ENCODE measurements at places on chromosomes 11 and 22.
A peak's percentile ranks its signal among the peaks of the same experiment; 100 is the strongest.

GRCh38 chr22:24059121-24059520 is 48.0 kb downstream of the CABIN1 start:
- peak; percentile 95 for DNase-seq

GRCh38 chr11:118139578-118139977 is 13.0 kb downstream of the SCN4B start:
- no peak for DNase-seq

- peak; percentile 68 for DNase-seq
Measured at GRCh38 chr11:12724301-12725054, 50.3 kb downstream of the TEAD1 start.

GRCh38 chr22:44143105-44143474 is 37.6 kb upstream of the PARVG start:
- no peak for DNase-seq

GRCh38 chr22:26239581-26239980 is 70.3 kb downstream of the SEZ6L start:
- DNase-seq = no peak

- DNase-seq = no peak
Measured at GRCh38 chr22:38704654-38705234, 1.0 kb upstream of the GTPBP1 start.

- no peak for DNase-seq
Measured at GRCh38 chr22:40053460-40053859, 58.7 kb downstream of the FAM83F start.

GRCh38 chr22:30887453-30887852 is 81.1 kb downstream of the MORC2 start:
- no peak for DNase-seq

- no peak for DNase-seq
Measured at GRCh38 chr11:75105462-75105925, 8.8 kb upstream of the OR2AT4 start.

DNA sequence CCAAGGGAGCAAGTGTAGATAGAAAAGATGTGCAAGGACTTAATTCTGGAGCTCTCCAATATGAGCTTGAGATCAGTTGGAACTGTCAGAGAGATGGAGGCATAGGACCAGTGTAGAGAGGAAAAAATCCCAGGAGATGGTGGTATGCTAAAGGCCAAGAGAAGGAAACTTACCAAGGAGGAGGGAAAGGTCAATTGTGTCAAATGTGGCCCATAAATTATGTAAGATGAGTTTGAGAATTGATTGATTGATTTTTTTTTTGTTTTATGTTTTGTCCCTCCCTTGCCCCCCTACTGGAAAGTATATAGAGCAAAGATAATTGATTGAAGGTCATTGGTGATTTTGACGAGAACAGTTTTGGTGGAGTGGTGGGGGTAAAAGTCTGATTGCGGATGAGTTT is 2.8 kb upstream of the USP2 start:
- no peak for DNase-seq

GRCh38 chr11:115078461-115079438 is 400.4 kb downstream of the NXPE2 start:
- DNase-seq = no peak

- DNase-seq = no peak
Measured at GRCh38 chr11:67179892-67180490, 60.9 kb downstream of the KDM2A start.

DNA sequence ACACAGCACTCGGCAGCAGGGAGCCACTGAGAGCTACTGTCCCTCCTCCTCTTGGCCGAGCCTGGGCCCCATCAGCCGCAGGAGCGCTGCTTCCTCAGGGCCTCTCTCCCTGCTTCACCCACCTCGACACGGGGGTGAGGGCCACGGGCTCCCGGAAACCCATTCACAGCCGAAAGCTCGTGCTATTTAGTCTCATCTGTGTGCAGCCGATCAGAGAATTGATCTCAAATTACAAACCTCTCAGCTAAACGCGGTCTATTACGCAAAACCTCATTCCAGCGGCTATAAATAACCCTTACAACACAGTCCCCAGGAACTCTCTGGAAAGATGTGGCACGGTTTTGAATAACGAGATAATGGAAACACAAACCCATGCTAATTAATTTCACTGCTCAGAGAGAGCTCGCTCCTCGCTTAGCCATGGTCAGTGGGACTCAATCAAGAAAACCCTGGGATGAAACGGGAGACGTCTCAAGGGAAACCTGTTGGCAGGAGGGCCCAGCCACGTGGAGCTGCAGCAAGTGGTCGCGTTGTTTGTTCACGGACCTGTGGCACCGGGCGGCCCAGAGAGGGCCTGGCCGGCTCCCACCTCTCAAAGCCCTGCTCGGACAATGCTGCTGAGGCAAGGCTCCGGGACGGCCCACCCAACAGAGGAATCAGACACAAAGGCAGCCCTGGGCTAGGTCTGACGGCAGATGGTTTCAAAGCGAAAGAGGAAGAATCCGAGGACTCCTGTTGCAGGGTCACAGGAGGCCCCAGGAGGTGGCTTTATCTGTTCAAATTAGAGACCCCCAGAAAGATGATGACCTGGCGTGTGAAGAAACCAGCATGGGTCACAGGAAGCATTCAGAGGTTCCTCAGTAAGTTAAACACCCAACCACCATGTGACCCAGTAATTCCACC is 210.5 kb downstream of the CTTN start:
- no peak for DNase-seq

GRCh38 chr22:19597399-19597735 is 73.2 kb upstream of the CLDN5 start:
- DNase-seq = no peak

DNA sequence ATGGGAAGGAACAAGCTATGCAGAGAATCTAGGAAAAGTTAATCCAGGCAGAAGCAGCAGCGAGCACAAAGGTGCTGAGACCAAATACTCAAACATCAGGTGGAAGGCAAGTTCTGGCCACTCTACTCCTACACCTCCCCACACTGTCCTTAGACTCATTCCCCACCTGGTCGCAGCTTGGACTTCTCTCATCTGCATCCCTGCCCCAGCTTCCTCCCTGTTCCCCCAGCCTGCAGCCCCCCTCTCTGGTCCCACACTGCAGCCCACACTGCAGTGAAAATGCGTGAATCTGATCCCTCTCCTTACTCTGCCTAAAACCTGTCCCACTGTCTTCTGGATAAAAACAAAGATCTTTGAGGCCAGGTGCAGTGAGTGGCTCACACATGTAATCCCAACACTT is 9.1 kb downstream of the TPBGL start:
- DNase-seq = no peak

GRCh38 chr11:13169709-13170108 is 107.9 kb upstream of the BMAL1 start:
- peak; percentile 71 for DNase-seq

DNA sequence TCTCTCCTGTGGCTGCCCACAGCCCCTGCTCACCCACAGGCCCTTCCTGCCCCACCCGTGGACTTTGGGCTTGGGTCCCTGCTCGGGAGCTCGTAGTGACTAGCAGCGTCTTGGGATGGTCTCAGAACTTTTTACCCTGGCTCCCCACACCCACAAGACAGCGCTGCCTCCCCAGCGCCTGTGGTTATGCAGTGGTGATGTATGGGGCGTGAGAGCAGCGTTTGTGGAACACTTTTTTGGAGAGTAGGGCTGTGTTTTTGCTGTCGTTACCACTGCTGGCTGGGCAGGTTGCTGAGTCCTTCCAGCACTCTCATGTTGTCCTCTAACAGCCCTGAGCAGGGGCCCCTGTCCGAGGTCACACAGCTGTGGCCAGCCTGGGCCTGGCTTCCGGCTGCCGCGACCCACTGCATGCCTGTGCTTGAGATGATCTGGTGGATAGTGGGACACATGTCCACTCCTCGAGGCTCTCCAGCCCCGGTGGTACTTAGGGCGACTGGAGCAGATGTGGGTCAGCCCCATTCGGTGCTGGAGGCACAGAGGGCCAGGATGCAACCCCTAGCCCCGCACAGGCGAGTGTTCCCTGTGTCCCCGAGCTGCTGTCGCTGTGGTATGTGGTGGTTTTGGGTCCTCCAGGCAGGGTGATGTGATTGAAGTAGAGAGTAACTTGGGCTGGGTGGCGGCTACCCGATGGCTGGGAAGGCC is 7.1 kb upstream of the GRAMD4 start:
- no peak for DNase-seq

- DNase-seq = peak; percentile 87
Measured at GRCh38 chr22:24289114-24289513, 18.5 kb downstream of the SPECC1L start.

- DNase-seq = no peak
Measured at GRCh38 chr11:20310596-20311394, 52.7 kb upstream of the HTATIP2 start.

DNA sequence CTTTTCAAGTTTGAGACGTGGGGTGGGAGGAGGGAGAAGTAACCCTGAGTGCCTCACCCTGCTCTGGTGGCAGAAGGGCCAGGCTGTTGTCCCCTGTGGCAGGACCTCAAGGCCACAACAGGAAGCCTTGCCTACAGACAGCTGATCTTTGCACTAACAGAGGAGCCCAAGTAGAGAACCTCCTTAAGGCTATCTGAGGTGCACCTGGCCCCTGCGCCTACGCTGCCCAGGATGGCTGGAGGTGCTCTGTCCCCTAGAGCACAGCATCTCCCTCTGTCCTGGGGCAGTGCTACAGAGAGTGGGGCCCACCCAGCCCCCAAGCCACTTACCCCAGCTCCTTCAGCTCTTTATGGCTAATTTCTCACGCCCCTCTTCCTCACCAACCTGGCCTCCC is 27.0 kb downstream of the MYO7A start:
- DNase-seq = no peak

GRCh38 chr11:815675-816432 is 2.9 kb upstream of the PNPLA2 start:
- DNase-seq = no peak

- DNase-seq = no peak
Measured at GRCh38 chr11:10327254-10327653, 22.4 kb downstream of the ADM start.

DNA sequence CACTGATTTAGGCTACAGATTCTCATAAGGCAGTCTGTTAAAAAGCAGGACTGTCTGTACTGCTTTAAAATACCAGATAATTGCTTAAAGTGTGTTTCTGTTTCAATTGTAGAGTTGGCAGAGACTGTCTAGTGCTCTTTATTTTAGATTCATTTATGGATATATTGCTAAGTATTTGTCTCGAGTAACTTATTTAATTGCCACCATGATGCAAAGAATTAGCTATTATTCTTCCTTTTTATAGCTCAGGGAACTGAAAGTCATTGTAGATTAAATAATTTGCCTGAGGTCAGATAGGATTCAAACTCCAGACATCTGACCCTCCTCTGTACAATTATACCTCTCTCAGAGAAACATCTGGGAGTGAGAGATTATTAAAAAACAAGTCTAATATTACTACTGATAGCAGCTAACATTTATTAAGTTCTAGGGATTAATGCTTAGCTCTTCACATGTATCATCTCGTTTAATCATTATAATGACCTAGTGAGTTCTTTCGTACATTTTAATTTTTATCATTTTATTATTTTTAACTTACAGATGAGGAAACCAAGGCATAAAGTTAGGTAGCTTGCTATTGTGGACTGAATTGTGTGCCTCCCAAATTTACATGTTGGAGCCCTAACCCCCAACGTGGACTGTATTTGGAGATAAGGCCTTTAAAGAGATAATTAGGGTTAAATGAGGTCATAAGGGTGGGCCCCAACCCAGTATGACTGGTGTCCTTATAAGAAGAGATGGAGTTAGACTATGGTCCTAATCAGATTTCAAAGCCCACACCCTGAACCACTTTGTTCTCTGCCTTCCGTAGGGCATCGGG is 19.7 kb upstream of the RAG2 start:
- DNase-seq = no peak

- DNase-seq = no peak
Measured at GRCh38 chr11:99822846-99823565, 802.3 kb downstream of the CNTN5 start.

DNA sequence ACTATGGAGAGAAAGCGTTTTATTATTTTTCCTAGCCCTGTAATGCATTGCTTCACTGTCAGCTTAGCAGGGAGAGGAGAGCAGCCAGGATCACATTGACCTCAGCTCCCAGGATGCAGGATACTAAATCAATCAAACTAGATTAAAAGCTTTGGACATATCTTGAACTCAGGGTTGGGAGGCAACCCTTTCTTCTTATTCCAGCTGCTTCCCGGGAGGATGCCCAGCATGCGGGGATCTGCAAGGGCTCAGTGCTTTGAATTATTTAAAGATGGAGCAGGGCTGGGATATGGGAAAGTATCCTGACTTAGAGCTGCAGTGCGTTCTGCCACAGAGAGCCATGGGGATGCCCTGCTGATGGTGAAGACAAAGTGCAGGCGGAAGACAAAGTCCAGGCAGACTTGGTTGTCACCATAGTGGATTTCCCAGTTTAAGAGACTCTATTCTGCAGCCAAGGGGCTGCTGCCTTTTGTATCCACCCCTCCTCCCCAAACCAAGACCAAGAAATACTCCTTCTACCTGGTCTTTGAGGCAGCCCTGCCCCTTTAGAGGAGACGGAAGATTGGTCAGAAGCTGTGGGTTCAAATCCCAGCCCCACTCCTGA is 1035.0 kb downstream of the TBC1D22A start:
- DNase-seq = no peak

DNA sequence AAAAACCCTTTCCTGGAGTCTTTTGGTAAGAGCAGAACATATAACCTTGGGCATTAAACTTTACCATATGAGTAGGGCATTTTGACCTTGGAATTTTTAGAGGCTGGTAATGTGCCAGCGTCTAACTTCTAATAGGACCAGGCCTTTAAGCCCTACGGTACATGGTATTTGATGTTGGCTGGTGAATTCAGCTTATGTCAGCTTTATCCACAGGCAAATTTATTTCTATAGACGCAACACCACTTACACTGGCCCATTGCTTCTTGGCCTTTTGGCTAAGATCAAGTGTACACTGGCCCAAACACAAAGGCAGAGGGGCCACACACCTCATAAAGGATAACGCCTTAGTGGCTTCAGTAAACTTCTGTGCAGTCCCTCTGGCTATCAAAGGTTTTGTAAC is 410.2 kb upstream of the LARGE1 start:
- DNase-seq = no peak

- no peak for DNase-seq
Measured at GRCh38 chr22:42720263-42721044, at the start of gene A4GALT. Gene A4GALT (minus strand): TSS chr22:42720870. CDS start chr22:42693951, 26,919 bp downstream.

DNA sequence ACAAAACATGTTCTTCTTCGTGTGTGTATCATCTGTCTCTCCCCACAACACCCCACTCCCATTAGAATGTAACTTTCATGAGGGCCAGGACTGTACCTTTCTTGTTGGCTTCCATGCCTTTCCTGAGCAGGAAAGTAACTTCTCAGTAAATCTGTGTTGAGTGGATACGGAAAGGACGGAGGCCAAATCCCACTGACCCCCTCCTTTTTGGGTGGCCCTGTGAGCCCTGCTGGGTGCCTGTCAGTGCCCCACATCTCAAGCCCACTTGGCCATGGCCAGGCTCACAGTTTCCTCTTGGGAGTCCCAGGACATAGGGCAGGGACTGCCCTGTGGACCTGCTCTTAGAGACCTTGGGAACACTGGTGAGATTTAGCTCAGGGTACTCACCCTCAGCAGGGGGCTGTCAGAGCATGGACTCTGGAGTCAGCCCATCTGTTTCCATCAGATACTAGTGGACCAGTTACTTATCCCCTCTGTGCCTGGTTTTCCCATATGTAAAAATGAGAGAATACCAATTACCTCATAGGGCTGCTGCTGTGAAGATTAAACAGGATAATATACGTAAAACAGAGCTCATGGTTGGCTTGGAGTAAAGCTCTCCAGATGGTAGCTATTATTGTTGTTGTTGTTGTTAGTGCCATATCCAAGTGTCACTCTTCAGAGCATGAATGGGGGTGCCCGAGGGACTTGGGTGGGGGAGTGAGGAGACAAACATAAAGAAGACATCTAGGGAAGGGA is 1.0 kb upstream of the C11orf96 start:
- no peak for DNase-seq

Measured in GM04504 (cell line).